ENCODE measurements at places on chromosomes 7 and 10. TPM values are rescaled to one million over a fixed set of nuclear protein-coding genes. Genes with fewer than 3 reads are reported as not detected.

AOAH gene
- total RNA-seq: not detected

TUBB8 gene
- not detected for total RNA-seq

MOGAT3 gene
- not detected for total RNA-seq

ITIH2 gene
- not detected for total RNA-seq

EBF3 gene
- 2.0 TPM for total RNA-seq

CRHR2 gene
- total RNA-seq: not detected
